ENCODE measurements at places on chromosomes 5 and 9.

DNA sequence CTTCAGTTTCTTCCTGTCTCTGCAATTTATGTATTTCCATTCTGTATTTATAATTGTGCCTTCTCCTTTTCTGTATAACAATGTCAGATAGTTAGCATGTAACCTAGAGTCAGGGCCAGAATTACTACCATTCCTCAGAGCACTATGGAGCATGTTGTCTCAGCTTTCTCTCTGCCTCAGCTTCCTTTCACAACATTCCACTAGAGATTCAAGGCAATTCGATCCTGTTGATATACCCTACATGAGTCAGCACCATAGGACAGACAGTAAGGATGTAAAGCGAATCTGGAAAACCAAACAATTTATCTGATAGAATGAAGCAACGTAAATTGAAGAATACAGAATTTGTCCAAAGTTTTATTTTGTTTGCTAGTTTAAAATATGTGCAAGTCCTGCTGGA lies 728.3 kb upstream of the SEMA6A start:
- no peak for DNase-seq

GRCh38 chr5:144040615-144041305 lies 129.7 kb downstream of the YIPF5 start:
- DNase-seq, result no peak

DNA sequence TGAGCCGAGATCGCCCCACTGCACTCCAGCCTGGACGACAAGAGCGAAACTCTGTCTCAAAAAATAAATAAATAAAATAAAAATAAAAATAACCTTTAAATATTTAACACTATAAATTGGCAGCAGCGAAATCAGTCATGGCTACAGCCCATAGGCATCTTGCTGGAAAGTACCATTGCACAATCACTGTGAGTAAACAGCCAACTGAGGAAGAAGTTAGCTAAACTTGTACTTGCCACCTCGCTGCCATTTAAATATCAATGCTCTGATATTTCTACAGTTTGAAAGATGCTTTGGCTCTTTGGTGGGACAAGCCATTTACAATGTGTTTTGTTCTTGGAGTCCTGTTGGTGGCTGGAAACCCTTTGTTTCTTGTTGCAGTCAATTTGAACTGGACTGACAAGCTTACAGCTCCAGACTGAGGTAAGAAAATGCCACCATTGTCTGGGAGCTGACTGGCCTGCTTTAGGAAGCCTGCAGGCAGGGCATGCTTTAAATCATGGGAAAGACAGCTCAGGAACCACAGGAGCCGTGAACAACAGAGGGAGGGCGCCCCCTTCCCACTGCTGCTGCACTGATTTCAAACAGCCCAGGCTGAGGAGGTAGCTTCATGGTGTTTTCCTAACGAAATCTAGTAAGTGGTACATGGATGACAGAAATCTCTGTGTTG lies 322.8 kb upstream of the RFX3 start:
- no peak for DNase-seq

DNA sequence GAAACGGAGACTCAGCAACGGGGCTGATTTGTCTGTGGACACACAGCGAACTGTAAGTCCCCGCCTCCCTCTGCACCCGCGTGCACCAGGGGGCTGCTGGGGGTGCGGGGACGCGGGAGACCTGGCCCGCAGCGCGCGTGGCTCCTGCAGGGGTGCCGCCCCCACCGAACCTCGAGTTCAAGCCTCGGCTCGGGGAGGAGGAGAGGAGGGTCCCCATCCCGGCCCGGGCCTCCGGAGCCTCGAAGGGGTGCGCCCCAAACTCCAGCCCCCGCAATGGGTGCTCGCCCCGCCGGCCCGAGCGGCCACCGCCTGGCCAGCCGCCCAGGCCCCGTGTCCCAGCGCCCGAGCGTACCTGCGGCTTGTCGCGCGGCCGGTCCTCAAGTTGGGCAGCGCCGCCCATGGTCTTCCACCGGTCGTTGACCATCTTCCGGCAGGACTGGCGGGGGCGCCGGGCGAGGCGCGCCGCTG lies 829 bp downstream of the FIBCD1 start:
- no peak for DNase-seq

- no peak for DNase-seq
Observed at GRCh38 chr9:8365029-8365428, 565.5 kb upstream of the DMAC1 start.

DNA sequence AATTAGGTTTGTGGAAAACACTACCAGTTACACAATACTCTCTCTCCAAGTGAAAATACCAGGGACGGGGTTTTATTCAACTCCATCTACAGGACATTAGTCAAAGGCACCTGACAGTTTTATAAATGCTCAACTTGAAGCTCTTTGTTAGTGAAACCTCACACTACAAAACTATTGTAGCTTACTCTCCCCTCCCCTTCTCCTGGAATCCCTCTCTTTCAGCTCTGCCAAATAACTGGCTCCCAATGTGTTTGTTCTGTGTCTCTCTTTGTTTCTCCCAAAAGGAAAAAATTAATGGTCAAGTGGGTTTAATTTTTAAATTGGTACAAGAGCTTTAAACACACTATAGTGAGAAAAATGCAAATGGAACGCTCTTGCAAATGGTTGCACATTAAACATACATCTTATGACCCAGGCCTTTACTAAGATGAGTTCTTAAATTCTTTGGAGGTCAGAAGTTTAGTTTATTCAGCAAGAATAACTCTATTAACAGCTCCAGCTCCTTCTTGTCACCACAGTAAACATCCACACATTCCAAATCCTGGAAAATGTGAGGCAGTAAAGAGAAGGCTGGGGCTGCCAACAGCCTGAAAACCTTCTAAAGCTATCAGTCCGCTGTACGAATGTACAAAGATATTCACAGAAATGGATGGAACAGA lies 48.4 kb downstream of the ZNF608 start:
- no peak for DNase-seq

DNA sequence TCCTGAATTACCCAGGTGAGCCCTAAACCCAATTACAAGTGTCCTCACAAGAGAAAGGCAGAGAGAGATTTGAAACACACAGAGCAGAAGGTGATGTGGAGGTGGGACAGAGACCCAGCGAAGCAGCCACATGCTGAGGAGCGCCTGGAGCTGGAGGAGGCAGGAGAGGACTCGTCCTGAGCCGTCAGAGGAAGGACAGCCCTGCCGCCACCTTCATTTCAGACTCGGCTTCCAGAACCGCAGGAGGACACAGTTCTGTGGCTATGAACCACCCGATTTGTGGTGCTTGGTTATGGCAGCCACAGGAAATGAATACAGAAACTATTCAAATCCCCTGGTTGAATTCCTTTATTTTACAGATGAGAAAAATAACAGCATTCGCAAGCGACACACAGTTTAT lies 16.4 kb upstream of the FBP1 start:
- peak; percentile 10 for DNase-seq

GRCh38 chr5:123035918-123036390 lies 571 bp downstream of the PPIC start:
- peak; percentile 9 for DNase-seq

DNA sequence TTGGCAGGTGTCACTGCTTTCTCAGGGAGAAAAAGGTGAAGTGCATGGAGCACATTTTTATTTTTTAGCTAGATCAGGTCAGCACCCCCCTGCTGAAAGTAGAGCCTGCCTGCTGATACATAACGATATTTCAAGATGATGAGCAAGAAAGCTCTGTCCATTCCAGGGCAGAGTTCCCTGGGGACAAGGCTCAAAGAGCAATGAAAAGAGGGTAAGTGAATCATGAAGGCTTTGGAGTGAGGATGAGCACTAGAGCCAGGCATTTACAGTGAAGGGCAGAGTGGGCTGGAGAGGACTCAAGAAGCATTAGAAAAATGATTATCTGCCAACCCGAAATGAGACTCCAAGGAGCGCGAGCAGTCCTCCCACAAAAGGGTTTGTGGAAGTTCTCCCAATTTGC lies 345.7 kb downstream of the TLE4 start:
- DNase-seq, result no peak

DNA sequence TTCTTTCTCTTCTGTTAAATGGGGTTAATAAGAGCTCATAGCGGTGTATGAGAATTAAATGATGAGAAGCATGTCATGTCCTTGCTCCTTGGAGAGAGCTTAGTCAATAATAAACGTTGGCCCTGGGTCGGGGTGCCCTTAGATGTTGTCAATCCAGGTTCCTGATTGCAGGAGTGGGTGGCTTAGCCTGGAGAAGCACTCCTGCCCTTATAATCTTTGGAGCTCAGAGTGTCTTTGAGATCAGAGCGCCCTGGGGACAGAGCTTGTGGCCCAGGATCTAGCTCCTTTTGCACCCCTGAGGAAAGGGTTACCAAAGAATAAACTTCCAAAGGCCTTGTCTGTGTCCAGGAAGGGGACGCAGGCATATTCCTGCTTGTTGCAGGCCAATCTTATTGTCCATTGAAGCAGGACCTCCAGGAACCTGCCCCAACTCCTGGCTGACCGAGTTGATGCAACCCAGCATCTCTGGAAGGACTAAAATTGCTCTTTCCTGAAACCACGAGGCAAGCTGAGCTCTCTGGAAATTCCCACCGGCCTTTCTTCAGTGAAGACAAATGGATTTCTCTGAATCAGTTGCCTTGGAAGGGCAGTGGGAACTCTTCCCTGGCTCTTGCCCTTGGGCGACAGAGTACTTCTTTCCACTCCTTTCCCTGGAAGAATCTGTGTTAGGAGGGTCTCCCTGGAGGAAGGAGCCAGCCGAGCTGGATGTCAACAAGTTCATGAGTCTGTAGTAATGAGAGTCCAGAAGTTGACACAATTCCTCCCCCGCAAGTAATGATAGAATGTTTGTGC lies 6.4 kb upstream of the AMBP start:
- no peak for DNase-seq

DNA sequence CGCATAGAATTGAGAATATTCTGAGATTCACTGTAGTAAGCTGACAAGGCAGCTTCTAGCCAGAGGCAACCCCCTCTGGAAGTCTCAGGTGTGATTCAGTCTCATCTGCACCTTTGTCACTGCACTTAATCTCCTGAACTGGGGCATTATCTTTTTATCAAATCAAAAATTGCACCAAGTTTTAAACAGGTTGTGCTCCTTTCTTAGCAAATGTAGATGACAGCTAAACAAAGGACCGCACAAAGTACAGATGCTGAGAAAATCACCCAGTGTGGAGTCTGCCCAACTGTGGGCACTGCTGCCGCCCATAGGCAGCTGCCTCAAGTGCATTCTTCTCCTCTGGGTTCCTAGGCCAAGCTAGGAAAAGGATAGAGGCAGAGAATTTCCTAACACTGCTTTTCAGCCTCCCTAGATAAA lies 51.1 kb downstream of the STARD4 start:
- DNase-seq, result no peak

DNA sequence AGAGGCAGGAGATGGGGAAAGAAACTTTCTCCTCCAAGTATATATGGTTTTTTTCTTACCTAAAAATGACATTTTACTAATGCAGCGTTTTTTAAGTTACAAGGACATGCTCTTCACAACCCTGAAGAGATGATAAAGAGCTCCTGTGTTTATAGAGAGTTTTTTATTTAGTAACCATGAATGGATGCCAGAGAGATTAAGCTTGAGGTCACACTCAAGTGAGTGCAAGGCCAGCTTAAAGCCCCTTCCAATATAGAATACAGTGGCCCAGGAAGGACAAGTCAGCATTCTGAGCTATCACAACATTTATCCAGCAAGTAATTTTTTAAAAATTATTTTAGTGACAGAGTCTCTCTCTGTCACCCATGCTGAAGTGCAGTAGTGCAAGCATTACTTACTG lies 6.7 kb upstream of the HAVCR2 start:
- DNase-seq, result no peak

DNA sequence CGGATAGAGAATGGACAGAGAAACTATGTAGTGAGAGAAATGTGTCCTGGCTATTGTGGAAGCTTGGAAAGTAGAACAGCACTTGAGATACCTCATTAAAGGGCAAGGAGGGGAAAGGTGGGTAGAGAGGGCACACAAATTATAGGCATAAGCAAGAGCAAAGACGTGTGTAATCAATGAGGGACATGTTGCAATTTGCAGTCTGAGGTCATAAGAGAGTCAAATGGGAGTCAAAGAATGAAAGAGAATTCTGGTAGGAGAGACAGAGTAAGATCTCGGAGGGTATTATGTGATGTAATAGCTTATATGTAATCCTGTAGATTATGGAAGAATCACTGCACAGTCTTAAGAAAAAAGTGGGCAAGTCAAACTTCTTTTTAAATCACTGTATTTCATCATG lies 312.0 kb upstream of the RGMB start:
- DNase-seq, result no peak

DNA sequence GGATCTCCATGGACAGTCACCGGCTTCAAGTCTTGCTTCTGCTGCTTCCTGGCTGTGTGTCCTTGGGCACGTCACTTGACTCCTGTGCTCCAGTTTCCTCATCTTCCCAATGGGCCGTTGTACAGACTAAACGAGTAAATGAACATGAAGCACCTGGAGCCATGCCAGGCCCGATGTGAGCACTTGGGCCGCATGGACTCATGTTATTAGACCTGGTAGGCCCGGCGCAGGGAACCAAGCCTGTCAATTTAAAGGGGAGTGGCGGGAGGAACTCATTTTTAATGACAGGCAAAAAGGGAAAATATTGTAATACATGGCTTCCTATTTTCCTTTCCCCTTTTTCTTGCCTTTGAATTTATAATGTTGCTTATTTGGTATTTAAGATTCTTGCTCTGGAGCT lies 47.5 kb downstream of the TENT4A start:
- DNase-seq, result no peak

- DNase-seq, result peak; percentile 98
Observed at GRCh38 chr5:134738133-134738962, at the start of gene CAMLG. CAMLG (plus strand) TSS chr5:134738548; CDS start chr5:134738621, 73 bp downstream.

DNA sequence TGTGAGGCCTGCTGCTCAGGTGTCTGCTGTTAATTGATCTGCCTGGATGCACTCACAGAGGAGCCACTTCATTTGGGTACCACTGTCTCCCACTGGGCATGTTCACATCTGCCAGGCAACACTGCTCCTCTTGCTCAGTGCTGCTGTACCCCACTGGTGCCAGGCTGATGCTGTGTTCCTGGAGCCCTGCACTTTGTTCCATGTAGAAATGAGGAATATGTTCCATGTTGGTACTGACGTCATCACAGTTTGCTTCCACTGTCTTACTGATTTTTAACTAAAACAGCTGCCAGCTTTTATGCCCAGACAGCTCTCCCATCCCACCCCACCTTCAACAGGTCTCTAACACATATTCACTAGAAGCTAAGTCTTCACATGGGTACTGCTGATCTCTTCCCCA lies 355.7 kb downstream of the LRRC70 start:
- no peak for DNase-seq

DNA sequence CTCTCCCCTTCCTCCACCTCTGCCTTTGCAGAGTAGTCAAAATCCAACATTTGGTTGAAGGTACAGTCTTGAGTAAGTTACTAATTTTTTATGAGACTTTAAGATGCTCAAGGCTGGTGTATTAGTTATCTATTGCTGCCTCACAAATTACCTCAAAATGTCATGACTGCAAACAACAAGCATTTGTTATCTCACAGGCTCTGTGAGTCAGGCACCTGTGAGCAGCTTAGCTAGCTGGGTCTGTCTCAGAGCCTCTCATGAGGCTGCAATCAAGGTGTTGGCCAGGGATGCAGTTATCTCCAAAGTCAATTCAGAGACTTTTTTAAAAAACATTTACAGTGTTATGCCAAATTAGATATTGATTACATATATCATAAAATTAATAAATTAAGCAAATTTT lies 371.3 kb upstream of the RGMB start:
- no peak for DNase-seq

Data from activated CD4-positive, alpha-beta memory T cell treated with anti-CD3 and anti-CD28 coated beads for 36 hours (primary cell).